ENCODE measurements at places on chromosomes 2 and 18.

DNA sequence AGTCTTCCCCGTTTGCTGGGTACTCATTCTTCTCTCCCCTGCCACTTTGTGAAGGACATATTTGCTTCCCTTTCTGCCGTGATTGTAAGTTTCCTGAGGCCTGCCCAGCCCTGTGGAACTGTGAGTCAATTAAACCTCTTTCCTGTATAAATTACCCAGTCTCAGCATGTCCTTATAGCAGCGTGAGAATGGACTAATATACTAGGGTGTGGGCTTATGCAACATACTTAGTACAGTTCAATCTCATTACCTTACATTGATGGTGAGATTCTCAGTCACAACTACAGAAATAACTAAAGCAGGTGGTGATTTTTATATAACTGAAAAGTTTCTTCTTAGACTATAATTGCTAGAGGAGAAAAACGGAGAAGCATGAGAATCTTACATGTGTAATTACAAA is 237.9 kb upstream of the MMADHC start:
- DNase-seq, result no peak

GRCh38 chr18:24446953-24447538 is 13.4 kb upstream of the HRH4 start:
- DNase-seq, result no peak

GRCh38 chr18:76495435-76496193 is 572 bp upstream of the ZNF516 start:
- peak; percentile 49 for DNase-seq

- DNase-seq, result peak; percentile 22
These were observed 78.8 kb upstream of the GAREM1 start for GRCh38 chr18:32549248-32550110.

DNA sequence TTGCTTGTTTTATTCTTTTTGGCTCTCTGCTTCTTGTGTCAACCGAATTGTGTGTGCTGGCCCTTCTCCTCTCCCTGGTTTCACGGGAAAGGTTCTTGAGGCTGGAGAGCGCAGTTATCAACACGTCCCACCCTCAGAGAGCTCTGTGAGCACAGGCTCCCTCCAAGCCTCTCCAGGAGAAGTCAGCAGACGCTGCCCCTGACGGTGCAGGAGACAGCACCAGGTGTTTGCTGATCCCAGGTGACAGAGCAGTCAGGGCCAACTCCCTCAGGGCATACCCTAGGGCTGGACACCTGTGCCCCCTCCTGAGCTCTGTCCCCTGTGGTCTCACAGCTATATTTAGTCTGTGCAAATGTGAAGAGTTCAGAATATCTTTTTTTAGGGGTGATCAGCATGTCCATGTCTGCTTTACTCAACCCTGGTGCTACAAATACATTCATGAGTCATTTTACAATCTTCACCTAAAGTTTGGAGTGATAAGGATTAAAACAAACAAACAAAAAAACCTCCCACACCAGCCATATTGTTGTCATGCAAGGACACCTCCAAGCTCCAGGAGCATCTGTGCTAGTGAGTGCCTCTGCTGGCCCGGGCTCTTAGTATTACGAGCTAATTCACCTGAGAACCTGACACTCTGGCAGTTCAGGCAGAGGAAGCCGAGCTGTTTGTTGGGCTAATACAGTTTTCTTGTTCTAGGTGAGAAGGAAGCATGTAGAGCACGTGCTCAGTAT is 65.9 kb upstream of the TMEM200C start:
- DNase-seq, result no peak

- DNase-seq, result peak; percentile 62
These were observed 93.9 kb downstream of the FARSB start for GRCh38 chr2:222561817-222562645.

DNA sequence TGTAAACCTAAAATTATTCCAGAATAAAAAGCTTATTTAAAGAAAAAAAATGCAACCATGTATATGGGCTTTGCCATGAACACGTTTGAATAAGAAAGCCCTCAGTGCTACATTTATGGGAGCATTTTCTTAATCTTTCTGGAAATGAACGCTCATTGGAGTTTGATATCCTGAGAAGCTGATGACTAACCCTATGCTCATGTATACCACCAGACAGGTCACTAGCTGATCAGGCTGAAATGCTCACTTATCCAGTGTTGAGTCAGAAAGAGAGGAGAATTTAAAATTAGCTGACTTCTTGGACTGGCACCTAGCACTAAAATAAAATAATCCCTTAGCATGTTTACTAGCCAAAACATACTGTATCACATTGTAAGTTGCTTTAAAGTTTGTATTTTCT is 254.9 kb upstream of the SIX3 start:
- no peak for DNase-seq

DNA sequence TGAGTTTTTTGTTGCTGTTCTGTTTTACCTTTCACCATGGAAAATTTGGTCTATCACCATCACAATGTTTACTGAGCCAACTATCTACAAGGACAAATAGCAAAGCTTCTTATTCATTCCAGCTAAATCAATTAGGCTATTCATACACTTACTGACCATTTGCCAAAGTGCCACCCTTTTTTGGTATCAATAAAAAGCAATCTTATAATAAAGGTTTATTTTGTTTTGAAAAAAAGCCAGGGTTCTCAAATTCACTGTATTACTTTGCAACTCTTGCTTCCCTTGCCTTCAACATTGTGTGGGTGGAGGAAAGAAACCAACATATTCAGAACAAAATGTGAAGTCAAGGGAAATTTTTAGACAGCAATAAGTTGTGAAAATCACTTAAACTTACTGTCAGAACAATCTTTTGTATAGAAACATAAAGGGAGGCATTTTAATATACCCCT is 15.3 kb downstream of the PELI1 start:
- DNase-seq, result no peak

GRCh38 chr18:39846265-39846664 is 2108.8 kb upstream of the PIK3C3 start:
- DNase-seq, result no peak

GRCh38 chr18:3434685-3435084 is 15.3 kb upstream of the TGIF1 start:
- DNase-seq, result no peak

DNA sequence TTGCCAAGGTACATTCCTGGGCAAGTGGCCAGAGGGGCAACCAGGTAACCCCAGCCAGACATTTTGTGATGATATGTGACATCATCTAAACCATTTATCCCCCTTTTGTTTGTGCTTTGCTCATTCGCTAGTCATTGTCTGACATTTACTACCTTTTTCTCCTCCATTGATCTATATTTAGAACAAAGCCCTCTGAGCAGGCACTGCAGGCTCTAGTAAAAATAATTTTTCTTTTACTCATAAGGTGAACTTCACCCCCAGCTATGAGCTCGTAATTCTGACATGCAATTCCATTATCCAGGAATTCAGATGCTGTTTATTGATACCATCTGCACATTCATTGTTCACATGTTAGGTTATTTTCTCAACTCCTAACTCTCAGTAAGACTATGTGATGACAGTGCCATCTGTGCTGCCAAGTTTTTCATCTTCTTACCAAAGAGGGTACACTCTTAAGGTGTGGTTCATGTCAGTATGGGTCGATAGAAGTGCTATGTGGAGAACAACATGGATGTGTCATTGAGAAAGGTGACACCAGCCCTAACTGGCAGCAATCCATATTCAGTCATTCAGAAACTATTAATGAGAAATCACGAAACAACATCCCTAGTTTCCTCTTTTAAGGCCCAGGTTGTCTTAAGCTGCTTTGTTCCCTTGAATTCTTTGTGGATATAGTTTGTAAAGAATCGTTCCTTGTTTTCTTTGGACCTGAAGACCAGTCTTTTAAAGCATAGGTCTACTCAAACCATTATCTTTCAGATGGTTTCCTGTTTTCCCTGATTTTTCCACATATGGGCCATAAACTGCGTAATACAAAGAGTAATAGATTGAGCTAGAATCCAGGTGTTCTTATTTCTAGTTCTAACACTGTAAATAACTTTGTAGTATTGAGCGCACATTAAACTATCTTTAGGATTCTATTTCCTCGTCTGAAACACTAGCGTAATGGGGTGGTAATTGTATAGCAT is 978.1 kb upstream of the CDH2 start:
- no peak for DNase-seq

- DNase-seq, result no peak
These were observed 64.6 kb downstream of the NEB start for GRCh38 chr2:151669585-151670081.

- no peak for DNase-seq
These were observed 90.6 kb upstream of the PELI1 start for GRCh38 chr2:64234785-64235184.

DNA sequence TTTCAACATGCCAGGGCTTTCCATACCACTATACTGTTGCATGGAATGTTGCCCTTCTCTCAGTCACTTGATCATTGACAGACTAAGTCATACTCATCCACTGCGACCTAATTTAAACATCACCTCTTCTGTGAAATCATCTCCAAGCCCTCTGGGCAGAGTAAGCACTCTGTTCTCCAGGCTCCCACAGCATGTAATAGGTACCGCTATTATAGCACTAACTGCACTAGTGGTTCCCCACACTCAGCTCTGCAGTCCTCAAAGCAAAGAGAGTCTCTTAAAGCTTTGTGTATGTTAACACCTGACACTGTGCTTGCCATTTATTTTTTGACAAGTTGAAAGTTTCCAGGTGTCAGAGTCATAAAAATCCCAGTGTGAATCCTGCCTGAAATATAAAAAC is 947.2 kb downstream of the ERBB4 start:
- no peak for DNase-seq

DNA sequence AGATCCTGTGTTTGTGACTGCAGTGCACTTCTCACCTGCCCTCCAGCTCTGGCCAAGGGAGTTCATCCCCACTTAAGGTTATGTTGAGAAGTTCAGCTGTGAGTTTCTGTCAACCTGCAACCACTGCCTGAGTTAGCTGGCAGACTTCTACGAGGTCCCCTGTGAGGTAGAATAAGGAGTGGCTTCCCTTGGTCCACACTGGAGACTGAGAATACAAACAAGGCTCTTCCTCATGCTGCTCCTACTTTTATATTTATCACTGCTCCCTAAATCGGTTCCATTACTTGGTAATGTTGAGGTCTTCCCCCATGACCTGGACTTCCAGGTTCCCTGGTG is 353.2 kb upstream of the CWC22 start:
- no peak for DNase-seq

GRCh38 chr2:71882949-71883472 is 264.7 kb downstream of the CYP26B1 start:
- DNase-seq, result peak; percentile 42

- no peak for DNase-seq
These were observed 34.7 kb upstream of the ADAM23 start for GRCh38 chr2:206408323-206409320.

DNA sequence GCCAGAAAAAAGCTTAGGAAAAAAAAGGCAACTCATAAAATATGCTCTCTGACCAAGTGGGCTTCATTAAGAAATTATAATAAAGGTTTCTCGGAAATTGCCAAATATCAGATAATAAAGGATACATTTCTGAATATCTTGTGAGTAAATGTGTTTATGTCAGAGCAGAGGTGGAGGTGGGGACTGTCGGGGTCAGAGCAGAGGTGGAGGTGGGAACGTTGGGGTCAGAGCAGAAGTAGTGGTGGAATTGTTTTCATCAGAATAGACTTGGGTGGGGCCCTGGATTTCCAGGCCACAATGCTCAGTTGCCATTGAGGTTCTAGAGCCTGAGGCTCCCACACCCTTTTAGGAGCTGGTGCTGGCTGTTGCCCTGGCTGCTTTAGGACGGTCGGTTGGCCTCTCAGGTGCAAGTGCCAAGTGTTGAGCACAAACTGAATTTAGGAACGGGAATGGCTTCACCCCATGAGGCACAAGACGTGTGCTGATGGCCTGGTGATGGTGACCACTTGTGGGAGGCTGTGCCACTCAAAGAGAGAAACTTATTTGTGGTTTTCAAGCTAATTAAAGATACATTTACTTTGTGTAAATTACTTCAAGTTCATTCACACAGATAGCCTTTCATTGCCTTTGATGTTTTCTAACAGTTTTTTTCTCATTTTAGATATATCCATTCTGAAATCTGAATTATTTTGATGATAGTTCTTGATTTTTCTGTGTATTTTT is 131.5 kb downstream of the ATP9B start:
- peak; percentile 18 for DNase-seq

DNA sequence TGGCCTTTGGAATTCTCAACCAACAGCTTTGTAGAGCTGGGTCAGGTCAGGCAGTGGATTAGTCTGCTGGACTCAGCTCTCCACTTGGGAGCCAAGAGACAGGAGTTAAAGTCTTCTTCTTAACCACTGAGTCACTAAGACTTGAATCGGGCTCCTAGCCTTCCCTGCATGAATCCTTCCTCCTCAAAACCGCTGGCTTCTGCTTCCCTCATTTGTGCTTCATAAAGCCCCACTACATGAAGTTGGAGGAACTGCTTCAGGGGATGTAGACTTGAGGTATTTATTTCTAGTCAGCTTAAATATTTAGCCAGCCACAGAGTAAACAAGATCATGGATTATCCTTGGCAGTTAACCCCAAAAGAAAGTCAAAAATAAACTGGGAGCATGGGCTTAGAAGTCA is 536.3 kb upstream of the TNP1 start:
- DNase-seq, result no peak

DNA sequence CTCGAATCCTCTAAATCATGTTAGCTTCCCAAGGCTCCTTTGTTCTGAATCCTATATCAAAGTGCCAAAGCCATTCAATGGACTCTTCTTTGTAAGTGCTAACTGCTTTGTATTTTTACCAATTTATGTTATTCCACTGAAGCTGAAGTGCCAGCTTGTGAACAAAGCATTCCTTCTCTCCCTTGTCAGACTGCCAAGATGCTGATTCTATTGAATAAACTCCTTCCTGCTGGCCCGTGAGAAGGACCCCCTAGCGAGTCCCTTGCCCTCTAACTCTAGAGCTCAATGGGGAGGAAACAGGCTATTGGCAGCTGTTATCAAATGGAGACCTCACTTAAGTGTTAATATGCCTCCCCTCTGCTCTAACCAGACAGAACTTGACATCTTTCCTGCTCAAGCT is 1097.9 kb upstream of the CNTNAP5 start:
- DNase-seq, result no peak

DNA sequence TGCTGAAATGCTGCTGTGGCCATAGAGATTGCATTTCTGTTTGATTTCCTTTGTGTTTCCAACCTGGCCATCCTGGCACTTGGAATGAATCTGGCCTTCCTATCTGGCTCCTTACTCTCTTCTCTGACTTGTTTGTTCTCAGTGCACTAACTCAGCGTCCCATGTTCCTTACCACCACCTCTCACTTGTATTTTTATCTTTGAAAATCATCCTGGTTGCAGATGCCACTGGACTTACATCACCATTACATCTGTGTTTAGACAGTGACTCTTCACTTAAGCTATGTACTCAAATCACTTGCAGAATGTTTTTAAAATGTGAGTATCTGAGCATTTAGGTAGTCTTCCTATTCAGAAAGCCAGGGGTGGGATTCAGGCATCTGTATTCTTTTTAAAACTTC is 239.5 kb downstream of the WDR7 start:
- DNase-seq, result no peak

Data from BE2C (cell line).